Mucosa of descending colon (tissue), 3 donors: ENCODE measurements at places on chromosomes 7 and 10. TPM values are rescaled to one million over a fixed set of nuclear protein-coding genes. Genes with fewer than 3 reads are reported as not detected.

Gene ASB10
- total RNA-seq, result not detected

Gene CNNM1
- total RNA-seq, result 0.38 TPM

Gene TAS2R4
- 2.3 TPM for total RNA-seq

Gene AOC1
- 249 TPM for total RNA-seq

Gene YKT6
- 79.0 TPM for total RNA-seq

Gene PRPS1L1
- total RNA-seq, result not detected

Gene CNTNAP2
- total RNA-seq, result 3.1 TPM

Gene SLC39A12
- total RNA-seq, result 0.14 TPM

Gene SEMA3D
- 2.1 TPM for total RNA-seq

Gene ARHGEF35
- total RNA-seq, result 41.7 TPM

Gene NAT16
- total RNA-seq, result not detected

Gene LIPJ
- total RNA-seq, result not detected

Gene SNX10
- total RNA-seq, result 5.7 TPM

Gene MINDY4
- 4.0 TPM for total RNA-seq

Gene OR2A12
- total RNA-seq, result not detected

Gene ZNF775
- 10.9 TPM for total RNA-seq

Gene PDE6C
- total RNA-seq, result not detected

- peak; percentile 34 for DNase-seq
Observed at GRCh38 chr7:155787171-155787851, 25.0 kb downstream of the SHH start.

- DNase-seq, result peak; percentile 52
Observed at GRCh38 chr10:110843031-110843430, 28.7 kb upstream of the PDCD4 start.

DNA sequence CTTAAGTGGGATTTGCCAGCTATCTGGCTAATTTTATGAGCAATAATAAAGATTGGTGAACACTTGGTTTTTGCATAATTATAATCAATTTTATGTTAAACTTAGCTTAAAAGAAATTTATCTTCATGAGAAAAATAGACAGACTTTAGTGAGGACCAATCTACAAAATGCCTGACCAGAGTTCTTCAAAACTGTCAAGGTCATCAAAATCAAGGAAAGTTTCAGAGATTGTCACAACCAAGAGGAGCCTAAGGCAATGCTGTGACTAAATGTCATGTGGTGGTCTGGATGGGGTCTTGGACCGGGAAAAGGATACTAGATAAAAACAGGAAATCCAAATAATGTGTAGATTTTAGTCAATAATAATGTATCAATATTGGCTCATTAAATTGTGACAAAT is 17.7 kb upstream of the FAM170B start:
- no peak for DNase-seq

GRCh38 chr10:58396057-58396456 is 10.8 kb downstream of the TFAM start:
- no peak for DNase-seq

GRCh38 chr7:38282081-38282480 is 8.6 kb upstream of the TARP start:
- no peak for DNase-seq

GRCh38 chr10:96685306-96685705 is 35.0 kb downstream of the PIK3AP1 start:
- no peak for DNase-seq

DNA sequence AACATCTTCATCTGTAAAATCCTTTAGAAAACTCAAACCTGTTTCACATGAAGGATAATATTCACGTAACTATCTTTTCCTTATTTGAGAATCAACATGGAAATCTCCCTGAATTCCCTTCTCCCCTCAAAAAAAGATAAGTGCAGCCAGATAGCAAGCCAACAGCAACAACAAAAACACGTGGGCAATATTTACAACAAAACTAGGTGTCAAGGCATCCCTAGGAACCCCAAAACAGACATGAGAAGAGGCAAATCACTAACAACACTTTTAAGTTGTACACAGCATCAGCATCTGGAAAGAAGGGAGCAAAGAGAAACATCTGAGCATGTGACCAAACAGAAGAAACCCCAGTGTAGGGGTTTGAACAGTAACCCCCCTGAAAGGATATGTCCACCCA is 12.2 kb downstream of the ARHGAP21 start:
- DNase-seq, result no peak

DNA sequence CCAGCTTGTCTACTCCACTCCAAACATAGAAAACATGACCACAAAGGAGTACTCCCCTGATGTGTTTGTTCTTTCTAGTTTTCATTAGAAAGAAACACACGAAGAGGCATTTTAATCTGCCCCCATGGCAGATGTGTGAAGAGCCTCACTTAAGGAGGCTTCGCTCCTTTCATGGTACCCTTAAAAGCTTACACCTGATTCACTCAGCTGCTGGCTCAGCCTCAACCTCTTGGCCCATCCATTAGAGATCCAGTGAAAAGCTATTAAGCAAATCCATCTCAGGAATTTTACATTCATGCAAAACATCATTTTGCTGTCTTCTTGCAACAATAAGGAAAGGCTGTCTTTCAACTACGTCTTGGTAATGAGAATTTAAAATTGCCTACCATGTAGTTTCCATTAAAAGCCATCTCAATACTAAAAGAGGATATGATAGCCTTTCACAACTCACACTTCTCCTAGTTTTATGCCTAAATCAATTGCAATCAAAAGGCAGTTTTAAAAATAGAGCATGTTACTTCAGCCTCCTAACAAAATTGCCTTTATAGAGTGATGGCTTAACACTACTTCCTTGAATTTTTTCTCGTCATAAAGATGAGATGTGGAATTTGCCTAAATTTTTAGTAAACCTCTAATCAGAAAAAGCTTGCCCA is 22.7 kb downstream of the MACC1 start:
- DNase-seq, result no peak

- no peak for DNase-seq
Observed at GRCh38 chr7:78636727-78637126, 816.7 kb downstream of the MAGI2 start.

DNA sequence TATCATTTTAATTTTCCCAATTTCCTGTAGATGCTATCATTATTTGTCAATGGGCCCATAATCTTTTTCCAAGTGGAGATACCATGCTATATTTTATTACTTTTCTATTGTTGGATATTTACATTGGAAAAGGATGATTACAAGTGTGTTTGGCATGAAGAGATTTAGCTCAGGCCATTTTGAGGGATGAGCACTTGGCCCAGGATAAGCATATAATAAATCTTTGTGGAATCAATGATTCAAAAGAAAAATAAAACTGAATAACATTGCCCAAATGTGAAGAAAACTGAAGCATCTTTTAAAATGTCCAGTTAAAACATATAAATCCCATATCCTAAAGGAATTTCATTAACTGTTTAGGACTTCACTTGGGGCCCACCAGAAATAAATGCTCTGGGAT is 260.9 kb upstream of the BMPER start:
- no peak for DNase-seq

GRCh38 chr10:79148452-79149344 is 79.9 kb downstream of the ZMIZ1 start:
- peak; percentile 74 for DNase-seq

DNA sequence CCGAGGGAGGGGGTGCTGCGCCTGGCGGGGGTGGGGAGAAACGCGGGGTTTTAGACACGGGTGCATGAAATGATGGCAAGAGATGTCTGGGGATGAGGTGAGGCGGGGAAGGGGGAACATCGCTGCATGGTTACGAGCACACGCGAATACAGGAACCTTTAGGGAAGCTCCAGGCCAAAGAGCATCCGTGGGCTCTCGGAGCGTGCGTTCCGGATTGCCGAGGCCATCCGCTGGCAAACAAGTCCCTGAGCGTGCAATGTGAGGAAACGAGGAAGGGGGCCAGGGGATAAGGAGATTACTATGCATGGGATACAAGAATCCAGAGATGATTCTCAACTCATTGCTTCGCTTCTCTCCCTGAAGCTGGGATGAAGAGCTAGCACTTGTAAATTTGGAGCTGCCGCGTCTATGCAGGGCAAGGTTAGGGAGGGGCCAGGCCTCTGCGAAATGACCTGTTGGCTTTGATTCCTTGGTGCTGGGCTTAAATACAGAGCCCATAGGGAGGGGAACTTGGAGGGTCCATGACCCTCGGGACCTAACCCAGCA is 520 bp upstream of the WNT2 start:
- DNase-seq, result no peak

DNA sequence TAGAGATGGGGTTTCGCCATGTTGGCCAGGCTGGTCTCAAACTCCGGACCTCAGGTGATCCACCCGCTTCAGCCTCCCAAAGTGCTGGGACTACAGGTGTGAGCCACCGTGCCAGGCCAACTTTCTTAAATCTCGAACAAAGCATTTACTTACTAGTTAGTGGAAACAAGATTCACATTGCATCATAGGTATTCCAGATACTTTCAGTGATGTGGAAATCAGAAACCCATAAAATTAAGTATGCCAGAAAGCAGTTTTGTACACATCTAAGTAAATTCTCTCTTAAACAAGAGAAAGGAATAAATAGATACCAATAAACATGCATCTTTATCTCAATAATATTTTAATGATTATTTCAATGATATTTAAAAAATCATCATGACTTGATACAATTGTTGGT is 75.5 kb downstream of the DGKI start:
- no peak for DNase-seq

GRCh38 chr7:2499719-2500430 is 19.7 kb upstream of the LFNG start:
- DNase-seq, result no peak

- no peak for DNase-seq
Observed at GRCh38 chr7:217781-218180, 25.4 kb downstream of the FAM20C start.

GRCh38 chr7:91050677-91051076 is 213.6 kb upstream of the FZD1 start:
- no peak for DNase-seq

- DNase-seq, result no peak
Observed at GRCh38 chr10:66941491-66941890, 15.7 kb downstream of the LRRTM3 start.

DNA sequence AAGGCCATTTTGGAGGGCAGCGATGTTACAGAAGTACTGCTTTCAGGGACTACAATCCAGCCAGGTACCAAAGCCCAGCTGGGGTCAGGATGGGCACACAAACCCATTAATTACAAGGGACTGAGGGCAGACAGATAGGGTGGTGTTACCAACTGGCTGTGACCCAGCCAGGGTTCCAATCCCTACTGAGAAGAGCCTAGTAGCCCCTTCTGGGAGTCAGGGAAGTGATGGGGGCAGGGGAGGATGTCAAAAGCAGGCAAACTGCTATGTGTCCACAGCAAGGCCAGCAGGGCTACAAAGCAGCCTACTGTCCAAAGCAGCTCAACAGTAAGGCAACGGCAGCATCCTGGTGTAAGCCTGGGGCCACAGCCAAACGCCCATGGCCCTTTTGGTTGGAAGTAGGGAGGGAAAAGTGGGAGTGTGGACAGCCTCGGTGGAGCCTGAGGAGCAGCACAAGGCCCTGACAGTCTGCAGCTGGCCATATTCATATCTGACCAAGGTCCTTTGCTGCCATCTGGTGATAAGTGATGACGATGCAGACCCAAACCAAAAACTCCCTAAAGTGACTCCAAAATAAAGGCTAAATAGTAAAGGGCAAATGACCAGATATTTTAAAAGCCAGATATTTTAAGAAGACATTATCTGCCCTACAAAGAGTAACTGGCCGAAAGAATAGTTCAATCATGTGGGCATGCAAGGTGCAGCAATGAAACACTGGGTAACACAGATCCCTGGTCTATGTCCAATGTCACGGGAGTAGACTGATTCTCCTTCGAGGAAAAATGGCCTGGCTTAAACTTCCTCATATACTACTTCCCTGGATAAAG is 56.9 kb downstream of the XPNPEP1 start:
- DNase-seq, result no peak

GRCh38 chr7:143419880-143420279 is 11.2 kb upstream of the EPHA1 start:
- DNase-seq, result no peak

DNA sequence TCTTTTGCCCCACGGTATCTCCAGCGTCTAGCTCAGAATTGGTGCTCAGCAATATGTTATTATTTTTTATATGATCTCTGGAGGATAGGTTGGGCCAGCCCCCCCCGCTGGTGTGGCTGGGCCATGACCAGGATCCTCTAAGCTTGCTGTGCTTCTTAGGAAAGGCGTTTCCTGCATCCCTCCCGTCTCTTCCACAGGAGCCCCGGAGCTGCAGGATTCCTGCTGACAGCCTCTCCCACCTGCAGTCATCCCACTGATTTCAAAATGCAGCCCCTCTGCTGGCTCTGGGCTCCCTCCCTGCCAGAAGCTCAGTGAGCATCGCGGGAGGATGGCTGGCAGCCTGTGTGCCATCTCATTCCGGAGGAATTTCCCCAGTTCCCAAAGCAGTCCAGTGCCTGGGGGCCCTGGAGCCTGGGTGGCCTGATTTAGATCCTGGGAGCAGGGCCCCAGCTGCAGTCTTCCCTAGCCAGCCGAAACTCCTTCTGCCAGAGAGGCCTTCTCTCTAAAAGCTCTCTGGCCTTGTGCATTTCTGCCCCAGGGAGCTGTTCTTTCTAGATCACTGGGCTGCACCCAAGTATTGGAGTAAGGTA is 21.8 kb upstream of the GOLGA7B start:
- DNase-seq, result no peak

DNA sequence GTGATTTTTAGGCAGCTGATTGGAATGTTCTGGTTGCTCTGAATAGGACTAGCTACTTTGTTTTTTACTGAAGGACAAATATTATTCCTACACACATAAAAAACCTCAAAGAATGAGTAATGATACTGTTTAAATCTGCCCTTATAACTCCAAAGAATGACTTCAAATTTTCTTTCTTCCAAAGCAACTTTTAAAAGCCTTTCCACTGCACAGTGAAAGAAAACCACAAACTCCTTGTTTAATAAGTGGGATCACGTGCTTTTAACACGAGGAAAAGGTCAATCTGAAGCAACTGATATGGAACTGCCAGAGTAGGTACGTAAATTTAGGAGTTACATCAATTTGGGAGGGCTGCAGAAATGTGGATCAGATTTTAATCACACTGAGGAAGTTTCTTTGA is 8.0 kb upstream of the PRKCQ start:
- no peak for DNase-seq

- no peak for DNase-seq
Observed at GRCh38 chr7:43533801-43534479, 49.0 kb upstream of the STK17A start.

DNA sequence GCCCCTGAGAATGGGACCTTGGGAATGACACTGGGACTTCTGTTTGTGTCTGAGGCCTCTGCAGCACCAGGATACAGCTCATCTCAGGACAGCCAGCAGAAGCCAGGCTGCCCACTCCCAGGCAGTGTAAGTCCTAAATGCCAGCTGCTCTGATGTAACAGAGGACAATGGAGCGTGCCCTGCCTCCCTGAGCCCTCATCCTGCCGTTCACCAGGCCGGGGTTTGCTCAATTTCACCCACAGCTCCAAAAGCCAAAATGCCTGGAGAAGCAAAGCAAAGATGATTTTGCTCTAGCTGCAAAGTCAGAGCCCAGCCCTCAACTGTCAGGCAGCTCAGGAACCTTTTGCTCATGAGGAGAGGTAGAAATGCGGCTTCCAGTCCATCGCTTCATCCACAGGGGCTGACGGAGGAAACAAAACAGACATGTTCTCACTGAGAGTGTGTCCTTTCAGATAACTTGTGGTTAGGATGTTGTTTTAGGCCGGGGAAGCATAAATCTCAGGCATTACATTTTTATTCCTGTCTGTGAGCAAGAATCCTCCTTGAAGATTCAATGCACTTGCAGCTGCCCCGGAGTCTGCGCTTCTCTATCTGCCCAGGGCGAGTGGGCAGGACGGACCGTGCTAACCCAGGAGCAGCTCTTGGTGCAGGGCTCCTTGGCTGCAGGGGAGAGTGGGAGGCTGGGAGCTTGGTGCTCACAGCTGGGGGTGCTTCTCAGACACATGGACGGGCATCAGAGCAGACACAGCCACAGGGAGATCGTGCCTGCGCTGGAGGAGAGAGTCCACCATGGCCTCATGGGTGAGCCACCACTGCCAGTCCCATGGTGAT is 83.2 kb upstream of the CHST15 start:
- no peak for DNase-seq

GRCh38 chr7:95180-95862 is 97.0 kb upstream of the FAM20C start:
- DNase-seq, result no peak
